ENCODE measurements at places on chromosomes 4 and X.

DNA sequence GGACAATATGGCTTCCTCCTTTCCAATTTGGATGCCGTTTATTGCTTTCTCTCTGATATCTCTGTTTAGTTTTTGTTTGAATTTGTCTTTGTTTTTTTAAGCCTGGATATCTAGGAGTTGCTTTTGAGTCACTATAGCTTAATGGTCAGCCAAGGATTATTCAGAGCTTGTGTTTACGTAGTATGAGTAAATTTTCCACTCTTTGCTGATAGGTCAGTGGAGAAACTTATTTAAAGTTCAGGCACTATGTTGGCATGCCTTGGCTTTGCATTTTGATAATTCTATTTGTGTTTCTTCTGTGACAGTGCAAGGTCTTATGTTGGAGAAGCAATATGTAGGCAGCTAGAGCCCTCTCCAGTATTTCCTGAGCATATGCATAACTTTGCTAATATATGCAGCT is 315.2 kb downstream of the GRID2 start:
- DNase-seq: no peak

DNA sequence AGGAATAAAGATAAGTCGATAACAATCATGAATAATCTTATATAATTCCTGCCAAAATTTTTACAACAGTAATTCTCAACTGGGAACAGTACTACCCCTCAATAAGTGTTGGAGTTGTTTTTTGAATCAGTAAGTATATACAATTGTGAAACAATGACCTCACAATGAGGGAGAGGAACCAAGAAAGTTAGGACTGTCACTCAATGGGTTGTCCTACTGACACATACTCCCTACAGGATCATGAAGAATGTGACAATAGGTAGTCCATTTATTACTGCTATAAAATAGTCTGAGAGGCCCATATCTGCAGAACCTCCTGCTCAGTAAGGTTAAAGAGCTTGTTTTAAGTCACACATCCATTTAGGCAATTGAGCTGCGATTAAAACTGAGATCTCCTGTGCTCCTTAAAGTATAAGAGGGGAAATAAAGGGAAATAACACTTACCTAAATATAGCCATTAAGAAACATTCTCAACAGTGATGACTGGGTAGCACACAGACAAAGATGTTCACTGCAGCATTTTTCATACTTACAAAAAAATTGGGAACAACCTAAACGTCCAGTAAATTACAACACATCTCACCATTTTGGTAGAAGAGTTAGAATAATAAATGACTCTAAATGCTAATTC is 26.2 kb downstream of the FBXW7 start:
- no peak for DNase-seq

- no peak for DNase-seq
Observed at GRCh38 chr4:118683513-118683912, 1.7 kb upstream of the METTL14 start.

GRCh38 chrX:39563178-39563577 is 534.6 kb downstream of the BCOR start:
- DNase-seq: no peak

- DNase-seq: no peak
Observed at GRCh38 chr4:28248269-28248668, 1387.6 kb downstream of the STIM2 start.

- peak; percentile 65 for DNase-seq
Observed at GRCh38 chr4:61741327-61742096, 541.4 kb downstream of the ADGRL3 start.

- no peak for DNase-seq
Observed at GRCh38 chr4:26441102-26441501, 49.2 kb downstream of the CCKAR start.

- DNase-seq: no peak
Observed at GRCh38 chr4:48799157-48799556, 19.1 kb upstream of the FRYL start.
